DMS 273 treated with DMSO at 0.1 percent for 48 hours (cell line): ENCODE measurements at places on chromosomes 1 and 21.

DNA sequence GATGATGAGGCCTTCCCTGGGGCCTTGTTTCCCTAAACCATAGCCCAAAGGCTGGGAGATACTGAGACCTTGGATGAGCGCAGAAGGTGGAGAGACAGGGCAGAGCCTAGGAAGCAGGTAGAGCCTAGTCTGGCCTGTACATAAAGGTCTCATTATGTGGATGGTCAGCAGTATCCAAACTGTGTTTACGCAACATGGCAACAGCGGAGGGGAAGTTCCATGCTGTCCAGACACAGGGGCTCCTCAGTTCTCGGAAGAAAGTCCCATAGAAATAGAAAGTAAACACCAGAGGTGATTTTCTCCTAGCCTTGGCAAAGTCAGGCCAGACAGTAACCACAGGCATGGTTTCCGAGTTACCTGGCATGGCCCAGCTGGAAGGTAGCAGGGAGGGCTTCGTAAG lies 42.1 kb upstream of the MPZL1 start:
- no peak for DNase-seq

- no peak for DNase-seq
Measured at GRCh38 chr1:226823643-226824042, 46.8 kb upstream of the PSEN2 start.

DNA sequence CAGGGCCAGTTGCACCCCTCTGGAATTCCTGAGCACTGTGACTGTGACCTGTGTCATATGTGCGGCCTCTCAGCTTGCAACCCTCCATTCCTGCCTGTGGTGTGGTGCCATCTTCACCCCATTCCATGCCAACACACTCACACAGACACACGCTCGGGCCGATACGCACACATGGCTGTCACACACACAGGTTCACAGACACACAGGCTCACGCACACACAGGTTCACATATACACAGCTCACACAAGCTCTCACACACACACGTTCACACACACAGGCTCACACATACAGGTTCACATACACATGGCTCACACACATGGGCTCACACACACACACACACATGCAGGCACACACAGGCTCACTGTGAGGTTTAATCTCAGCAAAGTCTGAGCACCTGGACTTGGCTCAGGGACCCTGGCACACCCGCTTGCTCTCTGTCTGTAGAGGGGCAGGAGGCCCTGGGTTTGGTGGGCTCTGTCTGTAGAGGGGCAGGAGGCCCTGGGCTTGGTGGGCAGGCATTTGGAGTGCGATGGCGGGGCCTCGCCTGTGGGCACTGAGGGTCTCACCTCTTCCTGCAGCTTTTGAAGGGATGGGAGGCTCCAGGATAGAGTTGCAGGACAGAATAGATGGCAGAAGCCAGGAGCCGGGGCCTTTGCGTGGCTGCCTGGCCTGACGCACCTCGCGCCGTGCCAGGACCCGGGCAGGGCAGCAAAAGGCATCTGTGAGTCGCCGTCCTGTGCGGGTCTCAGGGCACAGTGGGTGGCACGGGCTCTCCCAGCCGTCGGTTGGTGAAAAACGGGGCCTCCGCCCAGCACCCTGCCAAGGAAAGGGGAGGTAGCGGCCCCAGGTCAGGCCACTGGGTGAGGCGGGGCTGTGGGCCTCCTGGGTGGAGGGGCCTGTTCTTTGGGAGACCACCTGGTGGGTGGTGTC lies 17.1 kb downstream of the COL18A1 start:
- no peak for DNase-seq

- DNase-seq: no peak
Measured at GRCh38 chr1:150441121-150441520, 46.1 kb upstream of the TARS2 start.

DNA sequence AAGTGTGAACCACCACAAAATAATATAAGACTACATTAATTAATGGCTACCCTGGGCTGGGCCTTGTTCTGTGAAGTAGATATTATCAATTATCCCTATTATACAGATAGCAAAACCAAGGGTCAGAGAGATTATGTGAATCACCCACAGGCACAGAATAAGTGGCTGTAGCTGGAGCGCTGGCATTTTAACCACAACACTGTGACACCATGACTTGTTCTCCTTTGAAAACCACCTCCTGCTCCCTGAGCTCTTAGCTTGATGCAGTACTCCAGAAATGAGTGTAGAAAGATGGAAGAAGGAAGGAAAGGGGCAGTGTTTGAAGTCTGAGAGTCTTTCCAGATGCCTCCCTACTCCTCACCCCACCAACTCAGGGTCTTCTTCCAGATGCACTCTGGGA lies 29.5 kb upstream of the JUN start:
- no peak for DNase-seq

DNA sequence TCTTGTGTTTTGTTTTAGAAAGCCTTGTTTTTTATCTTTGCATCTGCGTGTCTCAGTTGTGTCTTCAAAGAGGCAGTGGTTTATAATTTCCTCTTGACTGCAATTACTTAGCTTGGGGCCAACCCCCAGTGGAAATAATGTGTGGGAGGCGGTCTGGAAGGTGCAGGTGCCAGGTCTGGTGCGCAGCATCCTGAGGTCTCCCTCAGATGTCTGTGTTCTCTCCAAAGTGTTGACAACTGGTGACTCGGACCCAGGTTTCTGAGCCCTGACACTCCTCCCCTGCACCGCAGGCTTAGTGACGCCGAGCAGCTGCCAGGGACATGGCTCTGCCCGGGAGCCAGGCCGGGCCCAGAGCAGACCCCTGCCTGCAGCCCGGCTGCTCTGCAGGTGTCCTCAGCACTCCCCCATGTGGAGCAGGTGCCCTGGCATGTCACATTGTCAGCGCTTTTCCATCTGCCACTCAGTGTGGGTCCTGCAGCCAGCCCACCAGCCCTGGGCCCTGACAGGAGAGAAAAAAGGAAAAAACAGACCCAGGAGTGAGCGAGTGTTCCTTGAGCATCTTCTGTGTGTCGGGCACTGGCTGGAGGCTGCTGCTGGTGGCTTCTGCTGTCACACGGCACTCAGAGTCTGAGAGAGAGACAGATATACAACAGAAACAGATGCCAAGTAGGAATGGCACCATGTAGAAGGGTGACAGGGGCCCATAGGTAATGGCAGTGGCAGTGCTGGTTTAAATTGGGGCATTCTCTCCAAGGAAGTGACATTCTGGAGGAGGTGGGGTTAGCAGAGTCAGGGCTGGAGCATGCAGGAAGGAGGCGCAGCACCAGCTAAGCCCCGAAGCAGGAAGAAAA lies 24.8 kb upstream of the SELENON start:
- no peak for DNase-seq

DNA sequence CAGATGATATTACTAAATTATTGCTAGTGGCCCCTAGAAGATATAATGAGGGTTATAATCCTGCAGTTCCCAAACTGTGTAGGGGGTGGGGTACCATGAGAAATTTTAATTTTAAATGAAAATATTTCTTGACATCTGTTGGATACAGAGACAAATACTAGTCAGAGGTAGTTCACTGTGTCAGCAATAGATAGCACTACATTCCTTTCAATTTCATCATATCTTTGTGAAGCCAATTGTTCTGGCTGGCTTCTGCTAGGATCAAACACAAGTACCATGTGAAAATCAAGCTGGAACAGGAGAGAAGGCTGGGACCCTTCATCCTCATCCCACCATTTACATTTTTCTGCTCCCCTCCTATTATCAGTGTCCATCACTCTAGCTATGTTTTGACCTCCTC lies 208.1 kb downstream of the USH2A start:
- no peak for DNase-seq

DNA sequence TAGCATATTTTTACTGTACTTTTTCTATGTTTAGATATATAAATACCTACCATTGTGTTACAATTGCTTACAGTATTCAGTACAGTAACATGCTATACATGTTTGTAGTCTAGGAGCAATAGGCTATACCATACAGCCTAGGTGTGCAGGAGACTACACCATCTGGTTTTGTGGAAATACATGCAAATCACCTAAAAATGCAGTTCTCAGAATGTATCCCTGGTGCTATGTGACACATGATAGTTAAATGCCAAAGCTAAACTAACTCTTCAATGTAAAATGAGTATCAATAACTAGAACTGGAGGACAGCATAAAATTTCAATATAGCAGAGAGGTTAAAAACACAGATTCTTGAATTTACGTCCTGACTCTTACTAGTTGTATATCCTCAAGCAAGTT lies 14.8 kb downstream of the NUCKS1 start:
- DNase-seq: no peak

DNA sequence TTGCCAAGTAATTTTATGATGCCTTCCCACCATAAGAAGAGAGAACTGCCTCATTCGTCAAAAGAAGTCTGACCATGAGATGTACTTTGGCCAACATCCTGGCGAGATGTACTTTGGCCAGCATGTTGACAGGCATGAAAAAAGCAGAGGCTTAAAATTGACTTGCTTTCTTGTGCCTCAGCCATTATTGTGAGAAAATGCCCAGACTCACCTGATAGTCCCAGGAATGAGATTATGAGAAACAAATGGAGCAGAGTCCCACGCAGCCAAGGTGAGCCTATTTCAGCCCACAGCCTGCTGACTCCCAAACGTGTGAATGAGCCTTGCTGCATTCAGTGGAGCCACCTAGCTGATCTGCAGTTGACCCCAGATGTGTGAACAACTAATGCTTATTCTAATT lies 43.5 kb upstream of the ZNF644 start:
- no peak for DNase-seq

GRCh38 chr21:32001390-32001789 lies 128.6 kb downstream of the HUNK start:
- no peak for DNase-seq

- DNase-seq: no peak
Measured at GRCh38 chr21:24881506-24881905, 725.8 kb downstream of the MRPL39 start.

DNA sequence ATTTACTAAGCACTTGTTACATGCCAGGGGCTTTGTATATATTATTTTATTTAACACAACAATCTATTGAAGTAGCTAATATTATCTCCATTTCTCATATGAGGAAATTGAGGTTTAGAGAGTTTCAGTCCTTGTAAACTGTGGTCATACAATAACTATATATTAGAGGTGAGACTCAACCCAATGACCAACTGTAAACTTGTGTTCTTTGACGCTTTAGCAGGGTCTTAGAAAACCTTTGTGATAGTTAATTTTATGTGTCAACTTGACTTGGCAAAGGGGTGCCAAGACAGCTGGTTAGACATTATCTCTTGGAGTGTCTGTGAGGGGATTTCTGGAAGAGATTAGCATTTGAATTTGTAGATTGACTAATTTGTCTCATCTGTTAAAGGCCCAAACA lies 252.4 kb upstream of the B3GALT2 start:
- no peak for DNase-seq

GRCh38 chr1:62884156-62884740 lies 100.3 kb downstream of the ATG4C start:
- no peak for DNase-seq

DNA sequence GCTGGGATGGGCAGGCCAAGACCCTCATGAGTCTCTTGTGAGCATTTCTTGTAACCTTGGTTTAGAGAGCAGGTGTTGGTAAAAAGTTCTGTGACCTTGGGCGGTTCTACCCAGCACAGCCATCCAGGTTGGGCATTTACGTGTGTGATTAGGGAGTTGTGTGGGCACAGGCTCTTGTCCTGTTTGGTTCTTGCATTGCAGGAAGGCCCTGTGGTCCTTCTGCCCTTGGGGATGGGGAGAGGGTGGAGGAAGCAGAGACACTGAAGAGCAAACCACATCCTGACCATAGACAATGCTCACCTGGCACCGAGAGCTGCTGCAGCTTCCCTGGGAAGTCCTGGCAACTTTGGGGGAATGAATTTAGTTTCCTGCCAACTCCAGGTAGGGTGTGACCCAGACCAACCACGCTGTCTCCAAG lies 25.6 kb downstream of the RNF187 start:
- DNase-seq: no peak

GRCh38 chr1:32199717-32200072 lies 700 bp upstream of the CCDC28B start:
- DNase-seq: no peak

DNA sequence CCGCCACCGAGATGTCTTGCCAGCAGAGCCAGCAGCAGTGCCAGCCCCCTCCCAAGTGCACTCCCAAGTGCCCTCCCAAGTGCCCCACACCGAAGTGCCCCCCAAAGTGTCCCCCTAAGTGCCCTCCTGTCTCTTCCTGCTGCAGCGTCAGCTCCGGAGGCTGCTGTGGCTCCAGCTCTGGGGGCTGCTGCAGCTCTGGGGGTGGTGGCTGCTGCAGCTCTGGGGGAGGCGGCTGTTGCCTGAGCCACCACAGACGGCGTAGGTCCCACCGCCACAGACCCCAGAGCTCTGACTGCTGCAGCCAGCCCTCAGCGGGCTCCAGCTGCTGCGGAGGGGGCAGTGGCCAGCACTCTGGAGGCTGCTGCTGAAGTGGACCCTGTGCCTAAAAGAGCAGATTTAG lies 1.4 kb downstream of the LCE1F start:
- no peak for DNase-seq

DNA sequence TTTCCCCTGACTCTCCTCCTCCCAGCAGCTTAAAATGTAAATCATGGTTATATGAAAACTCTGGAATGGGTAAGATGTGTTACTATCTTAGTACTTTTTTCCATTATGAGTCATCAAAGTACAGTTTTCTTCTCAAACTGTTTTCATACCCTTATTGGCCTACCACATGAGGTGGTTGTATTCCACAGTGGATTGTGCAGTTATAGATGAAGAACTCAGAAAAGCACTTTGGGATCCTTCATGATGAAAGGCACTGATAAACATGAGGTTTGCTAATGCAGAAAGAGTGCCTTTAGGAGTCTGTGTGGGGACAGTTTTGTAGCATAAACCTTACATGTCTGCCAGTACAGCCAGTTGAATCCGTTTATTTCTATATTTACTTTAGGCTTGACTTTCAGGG lies 32.0 kb upstream of the MYOCOS start:
- DNase-seq: no peak

DNA sequence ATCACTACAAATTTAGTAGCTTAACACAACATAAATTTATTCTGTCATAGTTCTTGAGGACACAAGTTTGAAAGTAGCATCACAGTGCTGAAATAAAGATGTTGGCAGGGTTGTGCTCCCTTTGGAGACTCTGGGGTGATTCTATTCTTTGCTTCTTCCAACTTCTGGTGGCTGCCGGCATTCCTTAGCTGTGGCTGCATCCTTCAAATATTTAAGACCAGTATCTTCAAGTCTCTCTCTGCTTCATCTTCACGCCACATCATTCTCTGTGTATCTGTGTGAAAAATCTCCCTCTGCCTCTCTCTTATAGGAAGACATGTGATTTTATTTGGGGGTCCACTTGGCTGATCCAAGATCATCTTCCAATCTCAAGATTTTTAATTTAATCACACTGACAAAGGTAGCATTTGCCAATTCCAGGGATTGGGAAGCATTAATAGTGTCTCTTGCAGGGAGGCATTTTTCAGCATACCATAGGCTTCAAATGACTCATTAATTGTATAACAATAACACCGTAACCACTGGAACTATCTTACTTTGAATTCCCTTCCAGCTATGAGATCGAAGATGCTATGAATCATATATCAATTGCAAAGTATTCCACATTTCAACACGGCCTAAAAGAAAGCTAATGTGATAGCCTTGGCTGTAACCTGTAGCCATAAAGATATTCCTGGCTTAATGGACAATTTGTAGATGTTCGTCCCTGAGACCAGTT lies 74.6 kb downstream of the DPT start:
- no peak for DNase-seq

- DNase-seq: no peak
Measured at GRCh38 chr1:4323309-4323708, 331.1 kb upstream of the AJAP1 start.
